ENCODE measurements at places on chromosomes 13 and 19.

- DNase-seq = no peak
Measured at GRCh38 chr13:98441056-98441676, 135.7 kb downstream of the STK24 start.

- peak; percentile 44 for DNase-seq
Measured at GRCh38 chr13:73708393-73708985, 425.7 kb downstream of the KLF12 start.

DNA sequence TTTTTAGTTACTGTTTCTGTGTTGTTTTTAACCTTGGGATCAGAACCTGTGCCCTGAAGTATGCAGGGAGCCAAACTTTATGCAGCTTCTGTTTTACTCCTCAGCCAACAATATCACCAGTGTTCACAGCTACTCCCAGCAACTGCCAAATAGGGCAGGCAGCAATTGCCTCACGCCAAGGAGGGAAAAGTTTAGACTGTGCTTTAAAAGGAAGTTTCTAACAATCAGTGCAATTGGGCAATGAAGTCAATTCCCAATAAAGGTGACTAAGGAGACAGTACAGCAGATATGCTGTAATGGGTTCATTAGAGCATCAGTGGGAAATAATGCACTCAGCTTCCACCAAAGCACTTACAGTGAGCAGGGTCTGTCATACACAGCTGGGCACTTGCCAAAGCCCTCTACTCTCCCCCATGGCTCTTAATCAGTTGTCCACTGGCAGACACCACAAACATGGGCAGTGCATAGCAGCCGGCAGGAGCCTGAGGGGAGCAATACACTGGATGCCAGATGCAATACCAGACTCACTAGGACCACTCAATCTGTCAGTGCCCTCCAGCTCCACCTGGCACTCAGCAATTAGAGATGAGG lies 19.3 kb downstream of the ENOX1 start:
- DNase-seq = peak; percentile 47

DNA sequence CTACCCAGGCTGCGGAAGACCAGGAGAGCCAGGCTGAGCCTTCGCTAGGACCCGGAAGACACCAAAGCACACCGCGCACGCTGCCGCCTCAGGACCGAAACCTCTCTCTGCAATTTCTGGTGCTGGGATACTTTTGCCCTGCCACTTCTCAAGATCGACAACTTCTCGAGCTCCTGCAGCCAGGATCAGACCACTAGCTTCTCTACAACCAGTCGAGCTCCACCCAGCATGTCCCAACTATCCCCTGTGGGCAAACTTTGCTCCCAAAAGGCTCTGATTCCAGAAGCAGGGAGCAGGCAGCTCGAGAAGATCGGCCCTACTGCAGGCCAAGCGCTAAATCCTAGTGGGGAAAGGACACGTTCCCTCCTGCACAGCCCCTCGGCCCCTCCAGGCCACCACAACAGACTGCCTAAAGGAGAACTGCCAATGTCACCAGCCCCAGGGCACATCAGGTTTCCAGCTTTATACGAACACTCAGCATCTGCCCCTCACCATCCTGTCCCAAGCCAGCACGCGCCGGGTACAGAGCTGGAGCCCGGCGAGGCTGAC lies 979 bp downstream of the AKAP8 start:
- peak; percentile 12 for DNase-seq

DNA sequence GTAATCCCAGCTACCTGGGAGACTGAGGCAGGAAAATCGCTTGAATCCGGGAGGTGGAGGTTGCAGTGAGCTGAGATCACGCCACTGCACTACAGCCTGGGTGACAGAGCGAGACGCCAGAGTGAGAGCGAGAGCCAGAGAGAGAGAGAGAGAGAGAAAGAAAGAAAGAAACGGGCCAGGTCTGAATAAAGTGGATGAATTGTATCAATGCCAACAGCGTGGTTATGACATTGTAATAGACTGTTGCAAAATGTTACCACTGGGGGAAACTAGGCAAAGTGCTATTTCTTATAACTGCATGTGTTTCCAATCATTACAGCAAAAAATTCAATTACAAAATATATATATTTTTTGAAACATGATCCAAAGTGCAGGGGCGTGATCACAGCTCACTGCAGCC lies 11.8 kb upstream of the BTBD2 start:
- no peak for DNase-seq

DNA sequence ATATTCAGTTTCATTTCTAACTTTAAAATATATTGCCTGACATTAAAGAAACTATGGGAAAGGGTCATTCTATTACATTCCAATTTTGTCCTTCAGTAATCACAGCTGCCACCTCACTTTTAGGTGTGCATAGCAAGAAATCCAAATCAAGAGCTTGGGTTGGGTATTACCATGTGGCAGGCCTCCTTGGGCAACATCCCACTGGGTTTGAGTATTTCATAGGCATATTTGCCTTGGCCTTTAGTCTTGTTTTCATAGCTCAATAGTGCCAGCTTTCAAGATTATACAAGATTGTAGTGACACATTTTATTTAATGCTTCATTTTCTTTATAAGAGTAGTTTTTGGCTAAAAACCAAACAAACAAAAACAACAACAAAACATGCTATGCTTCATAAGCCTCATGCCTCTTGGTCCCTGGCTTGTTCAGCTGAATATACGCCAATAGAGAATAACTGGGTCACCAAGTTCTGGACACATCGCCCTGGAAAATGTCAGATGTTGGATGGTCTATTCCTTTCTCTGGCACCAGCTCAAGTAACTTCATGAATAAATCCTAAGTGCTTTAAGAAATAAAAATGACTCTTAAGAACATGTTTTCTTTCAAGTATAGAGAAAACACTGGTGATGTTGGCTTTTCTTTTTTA lies 167.4 kb upstream of the STARD13 start:
- DNase-seq = peak; percentile 57

GRCh38 chr19:31539386-31539785 lies 190.2 kb upstream of the TSHZ3 start:
- no peak for DNase-seq

- DNase-seq = no peak
Measured at GRCh38 chr13:112343591-112343990, 32.6 kb upstream of the SPACA7 start.

GRCh38 chr13:46010148-46010547 lies 42.4 kb downstream of the ZC3H13 start:
- peak; percentile 14 for DNase-seq

DNA sequence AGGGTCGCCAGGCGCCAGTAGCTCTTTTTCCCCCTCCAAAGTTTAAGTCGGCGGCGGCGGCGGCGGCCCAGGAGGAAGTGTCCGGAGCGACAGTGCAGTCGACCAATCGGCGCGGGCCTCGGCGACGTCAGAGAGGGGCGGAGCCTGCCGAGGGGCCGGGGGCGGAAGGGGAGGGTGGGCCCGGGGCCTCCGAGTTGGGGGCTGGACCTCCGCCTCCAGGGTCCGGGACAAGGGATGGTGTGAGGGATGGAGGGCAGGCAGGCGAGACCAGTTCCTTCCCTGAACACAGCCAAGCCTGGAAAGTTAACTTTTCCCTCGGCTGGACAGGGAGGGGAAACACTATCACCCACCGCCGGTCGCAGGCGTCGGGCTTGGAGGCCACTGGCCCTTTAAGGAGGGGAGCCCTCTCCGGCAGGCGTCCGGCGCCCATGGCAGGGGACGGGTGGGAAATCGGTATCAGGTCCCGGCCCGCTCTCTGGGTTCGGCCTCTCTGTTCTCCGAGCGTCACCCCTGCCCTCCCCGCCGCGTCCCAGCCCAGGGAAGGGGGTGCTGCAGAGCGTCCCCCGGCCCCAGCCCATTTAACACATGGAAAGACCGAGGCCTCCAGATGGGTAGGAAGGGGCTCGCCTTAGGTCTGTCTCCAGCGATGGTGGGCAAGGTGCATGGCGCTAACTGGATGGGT lies at the start of gene PRKD2:
Gene PRKD2 (minus strand): TSS at position 81 of the 682 bp plus-strand sequence. CDS start 744 bp downstream, outside the sequence.
- DNase-seq = peak; percentile 73

DNA sequence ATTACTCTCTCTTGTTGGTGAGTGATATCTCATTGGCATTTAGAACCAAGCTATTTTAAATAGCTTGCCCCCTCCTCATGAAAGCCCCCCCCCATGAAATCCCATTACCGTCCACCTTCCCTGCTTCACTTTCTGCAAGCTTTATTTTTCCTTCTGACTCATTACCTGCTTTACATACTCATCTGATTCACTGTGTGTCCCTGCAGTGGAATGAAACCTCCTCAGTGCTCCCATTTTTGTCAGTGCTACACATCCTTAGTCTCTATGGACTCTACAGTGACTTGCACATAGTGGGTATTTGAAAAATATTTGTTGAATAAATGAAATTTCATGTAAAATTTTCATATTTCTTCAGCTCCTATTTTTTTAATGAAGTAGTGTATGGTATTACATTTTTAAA lies 62.3 kb downstream of the DOCK9 start:
- no peak for DNase-seq

- no peak for DNase-seq
Measured at GRCh38 chr13:113999618-113999910, 25.7 kb upstream of the C13orf46 start.

- no peak for DNase-seq
Measured at GRCh38 chr13:97520061-97520460, 86.1 kb downstream of the RAP2A start.

- DNase-seq = no peak
Measured at GRCh38 chr13:21686751-21687391, 16.0 kb downstream of the FGF9 start.

- DNase-seq = no peak
Measured at GRCh38 chr13:99605420-99606323, 104.4 kb downstream of the TM9SF2 start.

GRCh38 chr19:35592226-35592625 lies 6.3 kb downstream of the PMIS2 start:
- peak; percentile 5 for DNase-seq

- DNase-seq = no peak
Measured at GRCh38 chr13:40480012-40480914, 186.2 kb downstream of the FOXO1 start.

DNA sequence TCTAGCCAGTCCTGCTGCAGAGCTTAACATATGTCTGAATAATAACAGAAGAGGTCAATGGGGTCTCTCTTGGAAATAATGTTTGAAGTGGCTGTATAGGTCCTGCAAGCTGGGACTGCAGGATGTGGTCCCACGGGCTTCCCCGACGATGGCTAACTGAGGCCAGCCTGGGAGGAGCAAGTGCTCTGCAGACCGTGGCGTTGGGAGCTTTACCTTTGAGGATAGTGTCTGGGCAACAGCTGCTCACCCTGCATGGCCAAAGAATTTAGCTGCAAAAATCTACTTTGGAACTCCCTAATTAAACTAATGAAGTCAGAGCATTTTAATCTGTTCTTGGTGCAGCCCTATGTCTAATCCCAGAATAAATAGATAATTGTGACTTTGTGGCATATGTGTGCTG lies 18.2 kb upstream of the AMER2 start:
- DNase-seq = no peak

DNA sequence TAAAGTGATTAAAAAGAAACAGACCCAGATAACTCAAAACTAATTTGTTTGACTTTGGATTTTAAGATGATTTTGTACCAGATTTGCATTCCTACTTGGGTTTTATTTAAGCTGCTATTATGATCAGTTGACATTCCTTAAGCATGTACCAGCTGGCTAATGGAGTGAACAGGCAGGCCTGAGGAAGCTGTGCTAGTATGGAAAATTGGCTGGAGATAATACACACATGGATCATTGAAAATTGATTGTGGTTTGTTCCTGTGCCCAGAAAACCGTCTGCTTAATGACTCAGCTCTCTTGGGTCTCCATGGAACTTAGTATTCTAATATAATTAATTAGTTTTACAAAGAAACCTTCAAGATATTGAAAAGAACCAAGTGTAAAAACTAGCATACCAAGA lies 22.6 kb downstream of the POLR1D start:
- DNase-seq = no peak

DNA sequence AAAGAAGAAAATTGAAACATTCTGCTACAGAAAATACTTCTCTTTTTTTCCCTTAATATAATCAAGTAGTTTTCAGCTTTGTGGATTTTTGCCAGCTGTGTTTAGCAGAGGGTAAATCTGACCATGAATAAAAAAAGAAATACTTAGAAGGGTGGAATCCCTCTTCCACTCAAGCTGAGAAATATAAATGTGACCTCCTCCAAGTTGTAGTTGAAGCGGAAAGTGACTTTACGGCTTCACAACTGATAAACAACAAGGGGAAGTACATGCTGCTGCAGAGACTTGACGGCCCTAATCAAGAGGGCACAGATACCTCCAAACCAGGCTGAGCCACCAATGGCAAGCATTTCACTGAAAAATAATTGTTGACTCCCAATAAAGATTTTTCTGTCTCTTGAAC lies 785.0 kb downstream of the SLITRK5 start:
- DNase-seq = no peak

DNA sequence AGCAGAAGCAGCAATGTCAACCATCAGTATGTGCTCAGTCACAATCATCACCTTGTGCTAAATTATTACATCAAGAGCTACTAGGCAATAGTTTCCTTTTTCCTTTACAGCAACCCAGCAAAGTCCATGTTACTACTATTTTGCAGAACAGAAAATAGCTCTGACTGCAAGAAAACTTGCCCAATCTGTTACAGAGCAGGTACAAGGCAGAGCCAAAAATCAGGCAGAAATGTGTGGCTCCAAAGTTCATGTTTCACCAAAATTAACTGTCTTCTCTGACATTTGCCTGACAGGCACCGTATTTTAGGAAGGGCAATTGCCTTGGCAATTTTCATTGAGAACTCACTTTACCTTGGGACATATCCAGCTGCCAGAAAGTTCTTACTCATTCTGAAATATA lies 177.6 kb upstream of the TMTC4 start:
- no peak for DNase-seq

DNA sequence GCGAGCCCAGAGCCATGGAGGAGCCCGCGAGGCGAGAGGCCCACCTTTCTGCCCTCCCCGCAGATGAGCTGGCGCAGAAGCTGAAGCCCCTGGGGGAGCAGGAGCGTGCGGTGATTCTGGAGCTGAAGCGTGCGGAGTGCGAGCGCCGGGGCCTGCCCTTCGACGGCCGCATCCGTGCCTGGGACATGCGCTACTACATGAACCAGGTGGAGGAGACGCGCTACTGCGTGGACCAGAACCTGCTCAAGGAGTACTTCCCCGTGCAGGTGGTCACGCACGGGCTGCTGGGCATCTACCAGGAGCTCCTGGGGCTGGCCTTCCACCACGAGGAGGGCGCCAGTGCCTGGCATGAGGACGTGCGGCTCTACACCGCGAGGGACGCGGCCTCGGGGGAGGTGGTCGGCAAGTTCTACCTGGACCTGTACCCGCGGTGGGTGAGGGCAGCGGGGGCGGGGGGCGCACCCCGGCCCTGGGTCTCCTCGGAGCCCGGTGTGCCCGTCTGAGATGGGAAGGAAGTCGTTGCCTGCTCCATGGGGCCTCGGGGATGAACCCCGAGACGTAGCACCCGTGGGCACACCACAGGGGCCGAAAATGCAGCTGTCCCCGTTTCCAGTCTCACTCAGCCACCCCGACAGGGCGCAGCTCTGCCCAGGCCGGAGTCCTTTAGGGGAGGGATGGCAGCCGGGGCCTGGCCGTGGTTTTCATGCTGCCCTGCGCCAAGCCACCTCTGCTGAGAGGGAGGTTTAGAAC lies 12.1 kb upstream of the ZNF554 start:
- no peak for DNase-seq
